Occipital lobe (tissue), 3 donors: ENCODE measurements at places on chromosomes 5 and 9.

DNA sequence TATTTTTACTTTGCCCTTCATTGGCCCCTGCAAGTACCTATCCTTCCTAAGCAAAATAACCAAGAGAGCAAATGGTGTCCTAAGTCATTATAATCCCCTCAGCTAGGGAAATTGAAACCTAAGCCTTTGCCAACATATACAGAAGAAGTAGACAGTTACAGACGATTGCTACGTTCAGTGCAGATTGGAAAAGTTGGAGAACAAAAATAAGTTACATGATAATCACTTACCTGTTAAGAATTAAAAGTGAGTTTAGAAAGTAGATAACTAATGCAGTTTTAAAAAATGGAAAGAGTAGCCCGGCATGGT, 244.8 kb downstream of the MPDZ start:
- DNase-seq = no peak

- DNase-seq = no peak
Observed at GRCh38 chr9:101184813-101185278, 156.3 kb downstream of the PLPPR1 start.

GRCh38 chr9:20884985-20885593, 146.4 kb downstream of the HACD4 start:
- DNase-seq = no peak

DNA sequence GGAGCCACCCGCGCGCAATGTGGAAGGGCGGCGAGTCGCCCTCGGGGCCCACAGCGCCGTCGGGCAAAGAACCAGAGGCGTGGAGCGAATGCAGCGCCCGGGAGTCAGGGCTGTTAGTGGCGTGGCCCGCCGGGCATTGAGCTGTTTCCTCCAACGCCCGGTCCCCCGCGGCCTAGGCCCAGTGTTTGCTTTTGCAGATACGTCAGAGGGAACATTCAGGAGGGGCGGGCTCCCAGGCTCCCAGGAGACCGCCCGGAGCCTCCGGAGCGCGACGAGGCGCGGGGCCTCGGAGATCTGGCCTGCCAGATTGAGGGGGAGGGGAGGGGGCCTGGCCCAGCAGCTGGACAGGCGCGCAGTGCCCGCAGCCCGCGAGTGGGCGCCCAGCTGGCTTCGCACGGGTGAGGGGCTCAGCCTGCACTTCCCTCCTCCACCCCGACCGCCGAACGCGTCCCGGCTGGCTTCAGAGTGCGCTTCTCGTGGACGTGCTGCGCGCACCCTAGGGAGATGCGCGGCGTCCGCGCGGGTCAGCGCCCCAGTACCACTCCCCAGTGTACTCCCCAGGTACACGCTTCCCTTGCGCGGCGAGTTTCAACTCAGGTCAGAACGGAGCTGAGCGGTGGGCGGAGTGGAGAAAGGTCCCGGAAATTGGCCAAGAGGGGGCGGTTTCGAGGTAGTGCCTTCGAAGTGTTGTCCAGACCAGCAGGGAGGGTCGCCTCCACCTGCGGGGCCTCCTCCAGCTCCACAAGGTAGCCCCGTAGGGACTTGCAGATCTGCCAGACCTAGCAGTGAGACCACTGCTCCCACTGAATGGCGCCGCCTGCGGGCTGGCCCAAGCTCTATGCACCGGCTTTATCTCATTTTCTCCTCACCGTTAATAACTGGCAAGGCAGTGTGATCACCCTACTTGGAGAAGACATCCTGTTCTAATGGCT, 130.4 kb downstream of the TMEM174 start:
- no peak for DNase-seq

DNA sequence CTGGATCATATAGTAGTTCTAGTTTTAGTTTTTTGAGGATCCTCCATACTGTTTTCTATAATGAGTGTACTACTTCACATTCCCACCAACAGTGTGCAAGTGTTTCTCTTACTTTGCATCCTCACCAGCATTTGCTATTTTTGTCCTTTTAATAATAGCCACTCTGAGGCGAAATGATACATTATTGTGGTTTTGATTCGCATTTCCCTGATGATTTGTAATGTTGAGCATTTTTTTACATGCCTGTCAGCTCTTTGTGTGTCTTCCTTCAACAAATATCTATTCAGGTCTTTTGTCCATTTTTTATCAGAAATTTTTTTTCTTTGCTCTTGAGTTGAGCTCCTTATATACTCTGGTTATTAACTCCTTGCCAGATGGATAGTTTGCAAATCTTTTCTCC, 114.0 kb downstream of the ADAMTSL1 start:
- no peak for DNase-seq

GRCh38 chr5:80234116-80234948, 21.5 kb downstream of the SERINC5 start:
- no peak for DNase-seq

DNA sequence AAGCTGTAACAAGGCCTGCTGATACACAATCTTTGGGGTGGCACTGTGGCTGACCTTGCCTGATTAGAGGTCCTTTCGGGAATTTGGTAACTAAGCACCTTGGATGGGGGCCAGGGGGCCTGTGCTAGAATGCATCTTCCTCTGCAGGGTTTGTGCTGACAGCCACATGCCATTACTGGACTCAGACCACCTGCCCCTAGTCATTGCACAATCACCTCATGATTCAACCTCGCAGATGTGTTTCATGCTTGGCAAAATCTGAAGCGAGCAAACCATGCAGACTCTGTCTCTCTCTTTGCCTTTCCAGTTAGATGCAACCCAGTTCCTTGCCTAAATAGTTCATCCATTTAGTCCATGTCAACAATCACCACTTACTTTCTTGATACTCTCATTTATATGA, 96.5 kb upstream of the ERCC6L2 start:
- no peak for DNase-seq

DNA sequence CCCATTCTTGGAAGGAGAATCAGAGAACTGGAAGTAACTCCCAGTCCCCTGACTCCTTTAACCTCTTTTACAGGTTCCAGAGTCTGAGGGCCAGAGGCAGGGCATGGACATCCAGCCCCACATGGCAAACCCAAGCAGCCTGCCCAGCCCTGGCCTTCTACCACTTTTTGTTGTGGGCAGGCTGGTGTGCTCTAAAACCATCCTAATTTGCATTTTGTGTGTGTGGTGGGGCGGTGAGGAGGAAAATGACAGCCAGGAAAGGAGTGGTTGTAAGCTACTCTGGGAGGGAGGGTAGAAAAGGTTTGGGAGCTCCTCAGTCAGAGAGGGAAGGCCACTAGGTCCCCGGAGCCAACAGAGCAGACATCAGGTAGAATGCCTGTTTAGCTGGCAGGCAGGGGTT, 90.6 kb downstream of the PSD2 start:
- no peak for DNase-seq

GRCh38 chr9:18032636-18033035, 441.3 kb upstream of the ADAMTSL1 start:
- no peak for DNase-seq
